HuH-7 (cell line): ENCODE measurements at places on chromosomes 2 and 18.

DNA sequence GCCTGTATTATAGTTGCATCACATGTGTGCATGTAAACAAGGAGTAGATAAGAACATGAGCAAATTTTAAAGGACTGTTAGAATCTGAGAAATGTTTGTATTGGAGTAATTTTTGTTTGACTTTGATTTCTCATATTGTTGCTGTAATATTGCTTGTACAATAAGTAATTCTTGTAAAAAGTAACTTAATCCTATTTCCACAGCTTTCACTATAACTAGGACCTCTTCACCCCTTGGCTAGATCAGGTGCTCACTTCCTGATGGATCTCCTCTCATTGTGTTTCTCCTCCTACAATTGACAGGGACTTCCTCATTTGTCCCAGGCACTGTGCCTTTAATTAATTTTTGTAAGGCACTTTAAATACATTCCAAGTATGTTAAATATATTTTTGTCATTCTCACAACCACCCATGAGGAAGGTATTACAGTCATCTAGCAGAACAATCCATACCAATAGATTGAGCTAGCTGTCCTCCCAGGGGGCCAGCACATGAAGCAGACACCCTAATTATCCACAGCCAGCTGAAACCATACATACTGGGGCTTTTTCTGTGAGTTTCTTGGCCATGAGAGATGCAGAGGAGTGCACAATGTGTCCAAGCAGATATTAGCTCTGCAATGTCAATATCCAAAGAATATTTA is 359.5 kb upstream of the ACVR2A start:
- DNase-seq, result no peak

GRCh38 chr2:18180031-18180610 is 301.7 kb downstream of the KCNS3 start:
- DNase-seq, result no peak

- DNase-seq, result no peak
Observed at GRCh38 chr18:45569566-45570275, 45.6 kb upstream of the SLC14A2 start.

DNA sequence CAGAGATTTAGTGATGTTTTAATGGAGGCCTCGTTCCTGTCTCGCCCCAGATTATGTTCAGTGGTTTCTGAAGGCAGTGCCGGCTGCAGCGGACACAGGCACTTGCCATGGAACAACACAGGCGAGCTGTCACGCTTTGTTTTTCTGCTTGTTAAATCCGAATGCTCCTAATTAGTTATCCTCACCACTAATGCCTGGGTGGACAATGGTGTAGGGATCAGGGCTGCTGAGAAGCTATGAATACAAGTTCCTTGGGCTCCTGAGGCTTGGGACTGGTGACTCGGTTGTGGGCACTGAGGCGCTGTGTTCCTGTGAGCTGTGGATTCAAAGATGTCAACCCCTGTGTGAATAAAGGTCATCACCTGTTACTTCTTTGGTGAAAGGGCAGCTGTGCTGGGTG is 123.5 kb downstream of the PLEKHM3 start:
- no peak for DNase-seq

DNA sequence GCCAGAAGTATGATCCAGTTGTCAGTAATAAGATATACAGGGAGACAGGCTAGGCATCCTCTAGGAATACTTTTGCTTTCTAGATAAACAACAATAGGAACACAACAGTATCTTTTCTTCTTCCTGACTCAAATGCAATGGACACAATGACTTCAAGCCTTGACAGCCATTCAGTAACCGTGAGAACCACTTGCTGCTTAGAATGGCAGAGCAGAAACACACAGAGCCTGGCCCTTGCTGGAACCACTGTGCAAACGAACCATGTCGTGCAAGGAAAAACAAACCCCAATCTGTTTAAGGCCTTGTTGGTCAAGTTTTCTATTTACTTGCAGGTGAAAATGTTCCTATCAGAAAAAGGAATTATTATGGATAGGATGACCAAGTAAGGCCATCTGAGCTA is 18.8 kb downstream of the TRIP12 start:
- DNase-seq, result no peak
